Right lobe of liver (tissue), 6 donors: ENCODE measurements at places on chromosomes 16 and 17.
A peak's percentile ranks its signal among the peaks of the same experiment; 100 is the strongest.

- no peaks in the 10 kb centered on the region for H3K27me3 ChIP-seq
- no peaks in the 10 kb centered on the region for H3K36me3 ChIP-seq
- no peaks in the 10 kb centered on the region for H3K4me1 ChIP-seq
- H3K4me3 ChIP-seq = no peak overlapping the region
Observed at GRCh38 chr17:63546308-63547082, 3.8 kb upstream of the DCAF7 start.

DNA sequence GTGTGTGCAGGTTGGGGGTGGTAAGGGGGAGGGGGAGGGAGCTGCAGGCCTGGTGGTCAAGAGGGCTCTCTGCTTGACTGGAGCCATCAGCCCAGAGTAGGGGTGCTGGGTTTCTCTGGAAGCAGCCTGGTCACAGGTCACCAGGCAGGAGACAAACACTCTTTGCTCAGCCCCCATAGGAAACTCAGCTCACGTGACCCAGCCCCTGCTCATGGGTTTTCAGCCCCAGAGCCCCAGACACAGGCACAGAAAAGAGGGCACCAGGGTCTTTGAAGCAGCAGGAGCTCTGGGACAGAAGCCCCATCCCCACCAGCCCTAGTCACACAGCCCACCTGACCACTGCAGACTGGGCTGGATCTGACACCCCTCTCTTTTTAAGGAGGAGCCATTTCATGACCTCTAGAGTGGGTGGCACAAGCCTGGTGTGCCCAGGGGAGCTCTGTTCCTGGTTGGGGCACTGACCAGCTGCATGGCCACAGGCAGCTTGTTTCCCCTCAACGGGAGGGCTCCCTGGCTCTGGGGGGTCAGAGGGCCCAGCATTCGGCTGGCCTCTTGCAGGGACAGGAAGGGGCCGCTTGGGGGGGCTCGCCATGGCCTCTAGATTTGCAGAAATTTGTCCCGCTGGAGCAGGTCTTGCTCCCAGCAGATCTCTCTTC is 13.8 kb upstream of the CD79B start:
- no peaks in the 10 kb centered on the region for H3K27me3 ChIP-seq
- H3K4me1 ChIP-seq = no peaks in the 10 kb centered on the region
- no peak for DNase-seq
- H3K4me3 ChIP-seq = no peak overlapping the region
- H3K27ac ChIP-seq = no peak overlapping the region

DNA sequence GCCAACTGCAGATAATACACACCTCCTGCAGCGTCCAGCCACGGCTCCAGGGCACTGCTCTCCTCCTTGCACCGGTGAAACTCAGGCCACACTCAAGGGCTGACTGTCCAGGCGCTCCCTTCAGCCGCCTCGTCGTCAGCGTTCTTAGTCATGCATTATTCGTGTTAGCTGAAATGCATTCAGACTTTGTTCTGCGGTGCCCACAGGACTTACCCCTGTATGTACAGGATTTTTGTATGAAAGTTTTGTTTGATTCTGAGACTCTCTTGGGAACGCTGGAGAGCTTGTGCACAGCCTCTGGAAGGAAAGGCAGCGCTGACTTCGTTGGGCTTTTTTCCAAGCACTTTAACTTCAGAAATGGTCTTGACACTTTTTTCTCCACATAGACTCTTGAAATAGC is 22.1 kb downstream of the CIBAR2 start:
- H3K4me3 ChIP-seq = no peak overlapping the region
- no peaks in the 10 kb centered on the region for H3K36me3 ChIP-seq
- no peak for DNase-seq
- no peak overlapping the region for H3K27ac ChIP-seq
- peaks cover 9% of the 10 kb centered on the region for H3K4me1 ChIP-seq

- no peaks in the 10 kb centered on the region for H3K36me3 ChIP-seq
- no peaks in the 10 kb centered on the region for H3K4me1 ChIP-seq
- no peaks in the 10 kb centered on the region for H3K27me3 ChIP-seq
- H3K4me3 ChIP-seq = no peak overlapping the region
Observed at GRCh38 chr16:51996516-51996915, 550.4 kb downstream of the TOX3 start.

- no peak for DNase-seq
- no peaks in the 10 kb centered on the region for H3K27me3 ChIP-seq
- no peak overlapping the region for H3K4me3 ChIP-seq
- no peaks in the 10 kb centered on the region for H3K36me3 ChIP-seq
Observed at GRCh38 chr16:64540434-64540833, 581.4 kb downstream of the CDH11 start.

GRCh38 chr17:64950871-64951270 is 31.6 kb upstream of the LRRC37A3 start:
- no peak overlapping the region for H3K27ac ChIP-seq
- no peaks in the 10 kb centered on the region for H3K4me1 ChIP-seq
- H3K4me3 ChIP-seq = no peak overlapping the region
- no peak for DNase-seq

GRCh38 chr17:58570758-58571157 is 56.3 kb upstream of the MTMR4 start:
- no peak for DNase-seq
- no peak overlapping the region for H3K27ac ChIP-seq
- no peaks in the 10 kb centered on the region for H3K27me3 ChIP-seq
- H3K4me3 ChIP-seq = no peak overlapping the region
- no peaks in the 10 kb centered on the region for H3K36me3 ChIP-seq
- no peaks in the 10 kb centered on the region for H3K4me1 ChIP-seq

DNA sequence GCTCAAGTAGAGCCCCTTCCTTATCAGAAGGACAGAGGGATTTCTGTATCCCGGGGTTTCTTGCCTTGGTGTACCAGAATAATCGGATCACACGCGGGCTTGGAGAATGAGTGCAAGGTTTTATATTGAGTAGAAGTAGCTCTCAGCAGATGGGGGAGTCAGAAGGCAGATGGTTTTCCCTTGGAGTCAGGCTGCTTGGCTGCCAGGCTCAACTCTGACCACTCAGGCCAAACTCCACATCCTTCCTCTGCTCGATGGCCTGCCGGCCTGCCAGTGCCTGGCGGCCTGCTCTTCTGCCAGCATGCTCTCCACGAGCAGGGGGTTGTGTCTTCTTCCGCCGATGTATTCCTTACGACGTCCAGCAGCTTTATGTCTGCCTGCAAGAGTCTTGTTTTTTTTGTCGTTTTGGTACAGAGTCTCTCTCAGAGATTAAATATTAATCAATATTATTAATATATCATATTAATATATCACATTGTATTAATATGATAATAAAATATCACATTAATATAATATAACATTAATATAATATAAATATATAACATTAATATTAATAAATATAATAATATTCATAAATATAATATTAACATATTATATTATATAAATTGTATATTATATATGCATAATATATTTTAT is 229.2 kb upstream of the WSCD1 start:
- no peak overlapping the region for H3K27ac ChIP-seq
- DNase-seq = no peak
- no peak overlapping the region for H3K4me3 ChIP-seq

GRCh38 chr16:10964891-10965326 is 20.5 kb downstream of the CLEC16A start:
- peaks cover 18% of the 10 kb centered on the region for H3K4me1 ChIP-seq
- no peak for DNase-seq
- H3K27ac ChIP-seq = no peak overlapping the region
- H3K4me3 ChIP-seq = no peak overlapping the region

- DNase-seq = no peak
- H3K4me1 ChIP-seq = no peaks in the 10 kb centered on the region
- H3K36me3 ChIP-seq = no peaks in the 10 kb centered on the region
- peak overlapping the region; percentile 95 for H3K4me3 ChIP-seq
Observed at GRCh38 chr17:42774066-42774745, 957 bp downstream of the VPS25 start.

GRCh38 chr16:7398536-7398935 is 65.9 kb downstream of the RBFOX1 start:
- H3K4me1 ChIP-seq = no peaks in the 10 kb centered on the region
- H3K4me3 ChIP-seq = no peak overlapping the region
- DNase-seq = no peak
- no peaks in the 10 kb centered on the region for H3K27me3 ChIP-seq

GRCh38 chr17:41421116-41421515 is 3.3 kb downstream of the KRT37 start:
- H3K27me3 ChIP-seq = no peaks in the 10 kb centered on the region
- H3K4me3 ChIP-seq = no peak overlapping the region
- DNase-seq = no peak
- H3K36me3 ChIP-seq = no peaks in the 10 kb centered on the region

DNA sequence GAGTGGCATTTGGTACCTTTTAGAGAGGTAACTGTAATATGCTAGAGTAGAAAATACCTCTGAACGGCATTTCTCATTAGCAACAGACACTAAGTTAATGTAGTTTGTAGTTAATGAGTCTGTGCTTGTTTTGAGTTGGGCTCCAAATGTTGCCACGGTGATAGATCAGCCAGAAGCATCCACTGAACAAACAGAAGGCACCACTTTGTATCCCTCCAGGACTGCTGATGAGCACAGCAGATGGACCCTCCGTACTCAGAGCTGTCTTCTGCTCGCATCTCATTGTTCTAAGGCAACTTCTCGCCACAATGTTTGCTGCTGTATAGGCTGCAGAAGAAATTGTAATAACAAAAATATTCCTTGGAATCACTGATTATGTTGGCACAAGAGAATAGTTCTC is 56.1 kb downstream of the TNRC6C start:
- no peak overlapping the region for H3K4me3 ChIP-seq
- no peaks in the 10 kb centered on the region for H3K36me3 ChIP-seq
- DNase-seq = no peak
- peaks cover under 1% of the 10 kb centered on the region for H3K4me1 ChIP-seq

- H3K36me3 ChIP-seq = no peaks in the 10 kb centered on the region
- no peaks in the 10 kb centered on the region for H3K4me1 ChIP-seq
- DNase-seq = peak; percentile 62
- no peaks in the 10 kb centered on the region for H3K27me3 ChIP-seq
Observed at GRCh38 chr16:14337303-14338191, 266.4 kb downstream of the MRTFB start.

- no peaks in the 10 kb centered on the region for H3K27me3 ChIP-seq
- H3K27ac ChIP-seq = no peak overlapping the region
- H3K4me3 ChIP-seq = no peak overlapping the region
- no peaks in the 10 kb centered on the region for H3K4me1 ChIP-seq
Observed at GRCh38 chr16:57640612-57641011, 12.2 kb downstream of the ADGRG1 start.

DNA sequence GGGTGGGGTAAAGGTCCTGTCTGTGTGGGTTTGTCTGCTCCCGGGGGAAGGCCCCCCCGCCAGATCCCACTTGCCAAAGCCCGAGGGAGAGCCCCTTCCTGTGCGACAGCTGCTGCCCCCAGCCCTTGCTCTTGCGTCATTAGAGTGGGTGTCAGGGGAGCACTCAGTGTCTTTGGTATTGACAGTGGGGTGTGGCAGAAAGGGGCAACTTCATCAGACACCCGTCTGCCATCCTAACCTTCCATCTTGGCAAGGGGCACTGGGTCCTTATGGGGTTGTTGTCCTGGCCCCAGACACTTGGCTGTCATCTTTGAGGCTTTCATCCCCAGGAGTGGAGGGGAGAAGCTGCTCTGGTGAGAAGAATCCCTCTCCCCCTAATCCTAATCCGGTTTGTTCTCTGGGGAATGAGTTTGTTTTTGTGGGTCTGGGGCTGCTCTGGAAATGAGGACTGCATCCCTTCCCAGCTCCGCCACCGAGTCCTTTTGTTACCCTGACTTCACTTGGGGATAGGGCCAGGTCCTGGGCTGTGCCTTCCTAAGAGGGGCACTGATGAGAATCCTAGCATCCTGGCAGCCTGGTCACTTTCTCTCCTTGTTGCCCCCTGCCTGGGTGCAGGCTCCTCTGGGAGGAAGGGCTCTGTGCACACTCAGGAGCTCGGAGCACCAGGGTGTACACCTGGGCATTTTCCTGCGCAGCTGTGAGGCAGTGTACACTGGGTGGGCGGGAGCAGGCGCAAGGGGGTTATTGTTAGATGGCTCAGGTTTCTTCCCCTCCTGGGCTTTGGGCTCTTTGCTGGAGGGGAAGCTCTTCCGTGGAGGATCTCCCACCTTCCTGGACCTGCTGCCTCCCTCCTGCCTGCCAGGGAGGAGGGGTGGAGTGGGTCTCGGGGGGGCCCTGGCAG is 21.1 kb downstream of the GJD3 start:
- no peaks in the 10 kb centered on the region for H3K27me3 ChIP-seq
- no peaks in the 10 kb centered on the region for H3K4me1 ChIP-seq
- H3K27ac ChIP-seq = peak overlapping the region; percentile 92

GRCh38 chr17:39485555-39485954 is 24.3 kb downstream of the CDK12 start:
- DNase-seq = no peak
- peaks cover 18% of the 10 kb centered on the region for H3K36me3 ChIP-seq
